ENCODE measurements at places on chromosomes 5 and 9.

DNA sequence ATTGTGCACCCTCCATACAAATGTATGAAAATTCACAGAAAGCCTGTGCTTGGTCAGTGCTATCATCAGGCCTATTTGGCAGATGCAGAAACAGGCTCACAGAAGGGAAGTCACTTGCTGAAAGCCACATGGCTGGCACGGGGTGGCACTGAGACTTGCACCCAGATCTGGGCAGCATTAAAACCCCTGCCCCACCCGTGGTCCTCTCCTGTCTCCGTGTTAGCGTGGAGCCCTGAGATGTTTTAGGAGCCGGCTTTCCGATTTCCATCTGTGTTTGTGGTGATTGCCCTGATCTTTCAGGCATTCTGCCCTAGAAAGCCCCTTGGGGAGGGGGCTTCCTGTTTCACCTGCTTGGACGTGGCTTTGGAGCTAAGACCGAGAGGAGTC is 102.2 kb upstream of the IER5L start:
- DNase-seq, result no peak

DNA sequence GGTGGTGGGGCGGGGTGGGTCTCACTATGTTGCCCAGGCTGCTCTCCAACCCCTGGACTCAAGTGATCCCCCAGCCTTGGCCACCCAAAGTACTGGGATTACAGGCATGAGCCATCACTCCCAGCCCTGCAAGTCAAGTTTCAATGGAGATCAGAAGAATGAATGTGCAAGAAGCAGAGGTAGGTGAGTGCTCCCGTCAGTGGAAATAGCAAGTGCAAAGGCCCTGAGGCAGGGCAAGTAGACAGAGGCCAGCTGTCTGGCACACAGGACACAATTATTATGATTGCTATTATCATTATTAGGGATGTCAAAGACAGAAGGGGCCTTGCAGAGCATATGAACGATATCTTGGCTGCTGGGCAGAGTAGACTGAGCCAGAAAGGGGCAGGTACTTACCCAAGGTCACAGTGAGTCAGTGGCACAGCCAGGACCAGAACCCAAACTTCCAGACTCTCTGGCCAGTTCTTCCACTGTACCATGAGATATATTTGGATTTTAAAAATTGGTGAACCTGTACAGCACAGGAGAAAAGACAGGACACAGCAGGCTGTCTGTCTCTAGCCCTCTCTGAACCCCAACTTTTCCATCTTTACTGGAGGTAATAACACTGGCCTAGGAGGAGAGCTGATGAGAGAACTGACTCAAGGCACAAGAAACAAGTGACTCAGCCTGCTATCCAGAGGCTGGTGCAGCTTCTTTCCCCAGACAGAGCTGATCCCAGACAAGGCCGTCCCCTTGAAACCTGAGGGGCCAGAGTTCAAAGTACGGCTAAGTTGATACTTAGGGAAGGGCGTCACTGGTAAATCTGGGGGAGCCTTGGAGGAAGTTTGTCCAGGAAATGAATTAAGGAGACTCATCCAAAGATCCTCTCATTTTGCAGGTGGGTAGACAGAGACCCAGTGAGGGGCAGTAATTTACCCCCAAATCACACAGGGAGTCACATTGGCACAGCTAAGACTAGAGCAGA is 1.4 kb downstream of the HDHD3 start:
- no peak for DNase-seq

DNA sequence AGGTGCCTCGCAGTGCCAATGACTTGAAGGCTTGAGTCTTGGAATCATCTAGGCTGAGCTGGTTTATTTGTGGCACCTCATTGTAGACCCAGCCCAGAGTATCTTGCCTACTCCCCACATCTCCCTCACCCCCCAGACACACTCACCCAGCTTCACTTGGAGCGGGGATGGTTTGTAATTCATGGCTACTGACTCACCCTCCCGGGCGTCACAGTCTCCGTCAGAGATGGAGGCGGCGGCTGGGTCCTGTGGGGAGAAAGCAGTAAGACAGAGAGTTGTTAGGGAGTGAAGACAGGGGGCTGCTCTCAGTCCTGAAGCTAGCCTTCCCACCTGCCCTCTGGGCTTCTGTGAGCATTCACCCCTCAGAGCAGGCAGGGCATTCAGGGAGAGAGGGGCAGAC is 29.0 kb upstream of the MYORG start:
- no peak for DNase-seq

- no peak for DNase-seq
Observed at GRCh38 chr9:122814545-122814944, 13.8 kb downstream of the PDCL start.

- DNase-seq, result no peak
Observed at GRCh38 chr5:159971038-159971437, 37.9 kb upstream of the TTC1 start.

- DNase-seq, result no peak
Observed at GRCh38 chr9:91120200-91120599, 241.5 kb downstream of the AUH start.

GRCh38 chr5:68659881-68660280 is 433.9 kb upstream of the SLC30A5 start:
- DNase-seq, result no peak
